ENCODE measurements at places on chromosomes 11 and 22. TPM values are rescaled to one million over a fixed set of nuclear protein-coding genes. Genes with fewer than 3 reads are reported as not detected.

Gene PDE2A
- 0.37 TPM for total RNA-seq

Gene NEU3
- total RNA-seq: 13.0 TPM

Gene CCDC89
- not detected for total RNA-seq

Gene OR2D2
- total RNA-seq: not detected

Gene FJX1
- 2.5 TPM for total RNA-seq

Gene DCHS1
- total RNA-seq: 1.4 TPM

Gene PITPNB
- total RNA-seq: 124 TPM

Gene LGALS12
- total RNA-seq: not detected

Gene SLC5A4
- not detected for total RNA-seq

Gene PANX3
- not detected for total RNA-seq

Gene FAM181B
- total RNA-seq: not detected

Gene MUC6
- not detected for total RNA-seq

Gene DEUP1
- not detected for total RNA-seq

Gene SLC22A8
- not detected for total RNA-seq

Gene APOA4
- total RNA-seq: not detected

Gene RASD2
- total RNA-seq: 0.16 TPM

Gene CHRDL2
- total RNA-seq: not detected

Gene MS4A14
- not detected for total RNA-seq

Gene MTCH2
- total RNA-seq: 154 TPM

Gene SHANK2
- total RNA-seq: not detected

Gene GLB1L3
- 10.9 TPM for total RNA-seq

Gene YPEL4
- 0.38 TPM for total RNA-seq

Gene MFRP
- total RNA-seq: not detected

Gene SOX10
- not detected for total RNA-seq

Gene SYT12
- not detected for total RNA-seq

Gene DGAT2
- total RNA-seq: 1.6 TPM

Gene MYEOV
- not detected for total RNA-seq

Gene PGA3
- not detected for total RNA-seq

Gene DMC1
- 12.9 TPM for total RNA-seq

Measured in activated naive CD8-positive, alpha-beta T cell treated with anti-CD3 and anti-CD28 coated beads for 36 hours (primary cell).